ENCODE measurements at places on chromosomes 16 and 17.

DNA sequence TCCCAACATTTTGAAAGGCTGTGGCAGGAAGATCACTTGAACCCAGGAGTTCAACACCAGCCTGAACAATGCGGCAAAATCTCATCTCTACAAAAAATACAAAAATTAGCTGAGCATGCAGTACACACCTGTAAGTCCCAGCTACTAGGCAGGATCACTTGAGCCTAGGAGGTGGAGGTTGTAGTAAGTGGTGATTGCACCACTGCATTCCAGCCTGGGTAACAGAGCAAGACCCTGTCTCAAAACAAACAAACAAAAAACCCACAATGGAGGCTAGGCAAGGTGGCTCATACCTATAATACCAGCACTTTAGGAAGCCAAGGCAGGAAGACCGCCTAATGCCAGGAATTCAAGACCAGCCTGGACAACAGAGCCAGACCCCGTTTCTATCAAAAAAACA lies 12.0 kb downstream of the APPBP2 start:
- no peak for DNase-seq

DNA sequence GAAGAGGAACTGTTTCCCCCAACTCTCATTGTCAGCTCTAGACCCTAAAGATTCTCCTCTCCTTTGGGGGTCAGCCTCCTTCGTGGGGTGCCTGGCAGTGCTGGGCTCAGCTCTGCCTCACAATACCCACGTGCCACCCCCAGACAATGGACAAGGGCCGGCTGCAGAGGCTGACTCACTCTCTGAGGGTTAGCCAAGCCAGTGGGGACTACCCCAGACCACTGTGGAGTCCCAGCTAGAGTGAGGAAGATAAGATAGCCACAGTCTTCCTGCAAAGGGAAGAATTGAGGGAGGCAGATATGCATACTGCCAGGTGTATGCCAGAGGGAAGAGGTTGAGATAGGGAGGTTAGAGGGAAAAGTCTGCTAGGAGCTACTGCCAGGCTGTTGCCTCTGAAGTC lies 13.5 kb upstream of the MTMR4 start:
- no peak for DNase-seq

- DNase-seq = no peak
These were observed 339.1 kb upstream of the RBFOX1 start for GRCh38 chr16:6993544-6993943.

GRCh38 chr17:41734139-41734948 lies at the start of gene HAP1:
HAP1 (minus strand) TSS chr17:41734643; CDS start chr17:41734634, 9 bp downstream.
- DNase-seq = no peak

DNA sequence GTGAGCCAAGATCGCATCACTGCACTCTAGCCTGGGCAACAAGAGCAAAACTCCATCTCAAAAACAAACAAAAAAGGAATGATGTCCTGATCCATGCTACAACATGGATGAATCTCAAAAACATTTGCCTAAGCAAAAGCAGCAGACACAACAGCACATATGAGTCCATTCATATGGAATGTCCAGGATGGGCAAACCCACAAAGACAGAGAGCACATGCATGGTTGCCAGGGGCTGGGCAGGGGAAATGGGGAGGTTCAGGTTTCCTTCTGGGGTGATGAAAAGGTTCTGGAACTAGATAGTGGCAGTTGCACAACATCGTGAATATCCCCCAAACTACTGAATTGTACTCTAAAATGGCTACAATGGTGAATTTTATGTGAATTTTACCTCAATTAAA lies 35.3 kb upstream of the RAI1 start:
- no peak for DNase-seq

DNA sequence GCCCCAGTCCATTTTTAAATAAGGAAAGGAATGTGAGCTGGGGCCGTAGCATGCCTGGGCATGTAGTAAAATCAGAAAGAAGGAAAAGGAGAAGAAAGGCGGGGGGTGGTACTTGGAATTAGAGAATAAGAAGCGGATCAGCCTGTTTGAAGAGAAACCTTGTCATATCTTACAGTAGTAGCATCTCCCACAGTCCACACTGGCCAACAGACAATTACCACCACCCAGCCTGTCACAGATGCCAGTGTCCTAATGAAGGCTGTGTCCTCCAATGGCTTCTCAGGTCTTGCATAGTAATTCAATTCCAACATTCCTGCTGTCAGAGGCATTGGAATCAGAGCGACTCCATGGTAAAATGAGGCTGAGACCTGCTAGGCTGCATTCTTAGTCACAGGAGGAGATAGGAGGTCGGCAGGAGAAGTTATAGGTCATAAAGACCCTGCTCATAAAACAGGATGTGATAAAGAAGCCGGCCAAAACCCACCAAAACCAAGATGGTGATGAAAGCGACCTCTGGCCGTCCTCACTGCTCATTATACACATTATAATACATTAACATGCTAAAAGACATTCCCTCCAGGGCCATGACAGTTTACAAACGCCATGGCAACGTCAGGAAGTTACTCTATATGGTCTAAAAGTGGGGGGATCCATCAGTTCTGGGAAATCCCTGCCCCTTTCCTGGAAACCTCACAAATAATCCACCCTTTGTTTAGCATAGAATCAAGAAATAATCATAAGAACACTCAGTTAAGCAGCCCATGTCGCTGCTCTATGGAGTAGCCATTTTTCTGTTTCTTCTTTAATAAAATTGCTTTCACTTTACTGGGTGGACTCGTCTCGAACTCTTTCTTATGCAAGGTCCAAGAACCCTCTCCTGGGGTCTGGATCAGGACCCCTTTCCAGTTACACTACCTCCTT lies 9.6 kb upstream of the AKAP10 start:
- no peak for DNase-seq

- DNase-seq = no peak
These were observed 16.8 kb upstream of the CCDC182 start for GRCh38 chr17:57761887-57762286.

DNA sequence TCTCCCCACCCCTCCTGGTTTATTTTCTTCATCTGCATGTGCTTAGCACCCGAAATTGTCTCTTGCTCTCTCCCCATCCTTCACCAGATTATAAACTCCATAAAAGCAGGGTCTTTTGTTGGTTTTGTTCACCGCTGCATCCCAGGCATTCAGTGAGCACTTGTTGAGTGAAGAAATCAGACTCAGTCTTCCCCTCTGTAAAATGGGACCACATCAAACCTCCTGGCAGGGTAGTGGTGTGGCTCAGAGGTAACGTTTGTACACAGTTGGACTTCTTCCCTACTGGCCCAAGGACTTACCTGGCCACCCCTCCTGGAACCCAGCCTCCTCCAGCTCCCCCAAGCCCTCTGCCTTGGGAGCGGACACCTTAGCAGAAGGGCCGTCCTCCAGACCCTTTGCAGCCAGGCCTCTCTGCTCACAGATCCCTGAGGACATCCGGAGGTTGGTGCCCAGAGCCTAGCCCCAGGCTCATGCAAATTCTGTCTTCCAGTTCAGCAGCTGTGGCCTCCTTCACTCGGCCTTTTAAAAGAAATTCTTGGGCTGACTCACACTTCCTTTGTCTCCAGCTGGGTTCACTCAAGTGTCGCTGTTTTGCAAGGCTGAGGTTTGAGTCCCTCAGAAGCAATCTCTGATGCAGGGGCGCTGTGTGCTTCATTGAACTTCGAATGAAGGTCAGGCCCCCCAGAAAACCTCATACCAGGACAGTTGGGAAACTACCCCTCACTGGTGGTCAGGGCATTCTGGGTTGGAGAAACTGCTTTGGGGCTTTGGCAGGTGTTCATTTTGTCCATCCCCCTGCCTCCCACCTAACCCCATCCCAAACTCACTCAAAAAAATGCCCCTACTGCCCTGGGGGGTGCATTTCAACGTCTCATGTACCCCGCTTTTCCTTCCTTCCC lies 16.8 kb upstream of the RMI2 start:
- DNase-seq = peak; percentile 95

DNA sequence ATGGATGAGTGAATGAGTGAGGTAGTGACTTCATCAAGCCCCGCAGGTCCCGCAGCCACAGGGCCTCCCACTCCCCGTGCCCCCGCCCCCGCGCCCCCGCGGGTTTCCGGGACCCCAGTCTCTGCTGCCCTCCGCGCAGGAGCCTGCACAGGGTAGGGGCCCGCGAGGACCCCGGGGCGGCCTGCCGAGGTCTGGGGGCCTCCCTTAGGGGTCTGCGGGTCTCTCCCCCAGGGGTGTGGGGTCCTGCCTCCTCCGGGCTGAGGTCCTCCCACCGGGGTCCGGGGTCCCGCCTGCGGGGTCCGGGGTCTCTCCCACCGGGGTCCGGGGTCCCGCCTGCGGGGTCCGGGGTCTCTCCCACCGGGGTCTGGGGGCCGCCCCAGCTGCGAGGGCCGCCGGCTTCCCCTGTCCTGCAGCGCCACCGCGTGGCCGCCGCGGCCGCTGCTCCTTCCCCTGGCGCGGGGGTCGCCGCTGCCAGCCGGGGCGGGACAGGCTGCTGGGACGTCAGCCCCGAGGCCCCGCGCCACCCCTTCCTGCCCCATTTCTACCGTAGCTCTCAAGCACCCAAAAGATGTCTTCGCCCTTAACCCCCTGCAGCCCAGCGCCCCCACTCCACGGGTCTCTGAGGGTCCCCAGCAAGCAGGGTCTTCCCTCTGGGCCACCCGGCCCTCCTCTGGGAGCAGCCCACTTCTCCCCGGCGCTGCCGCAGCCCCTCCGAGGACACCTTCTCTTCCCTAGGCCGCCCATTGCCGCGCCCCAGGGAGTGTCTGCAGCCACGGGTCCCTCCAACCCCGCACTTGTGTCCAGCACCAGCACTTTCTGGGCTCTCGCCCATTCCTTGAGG lies 10.4 kb upstream of the CHMP6 start:
- no peak for DNase-seq

DNA sequence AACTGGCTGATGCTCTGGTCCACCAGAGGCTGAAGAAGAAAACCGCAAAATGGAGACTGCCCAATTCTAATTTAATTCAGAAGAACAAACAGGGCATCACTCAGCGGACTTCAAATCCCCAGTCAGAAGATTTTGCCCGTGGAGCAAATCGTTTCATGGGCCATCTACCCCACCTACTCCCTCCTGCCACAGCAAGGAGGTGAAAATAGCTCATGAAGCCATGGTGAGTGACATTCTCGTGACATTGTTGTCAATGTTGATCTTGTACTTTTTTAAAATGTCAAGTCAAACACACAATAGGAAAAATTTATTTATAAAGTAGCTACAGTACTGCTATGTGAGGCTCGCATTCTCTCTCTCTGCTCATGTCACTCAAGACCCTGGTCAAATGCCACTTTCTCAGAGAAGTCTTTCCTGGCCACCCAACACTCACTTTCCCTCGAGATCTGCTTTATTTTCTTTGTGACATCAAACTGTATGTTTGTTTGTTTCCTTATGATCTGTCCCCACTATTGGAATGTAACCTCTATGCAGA lies 31.3 kb upstream of the SOX9 start:
- DNase-seq = no peak

DNA sequence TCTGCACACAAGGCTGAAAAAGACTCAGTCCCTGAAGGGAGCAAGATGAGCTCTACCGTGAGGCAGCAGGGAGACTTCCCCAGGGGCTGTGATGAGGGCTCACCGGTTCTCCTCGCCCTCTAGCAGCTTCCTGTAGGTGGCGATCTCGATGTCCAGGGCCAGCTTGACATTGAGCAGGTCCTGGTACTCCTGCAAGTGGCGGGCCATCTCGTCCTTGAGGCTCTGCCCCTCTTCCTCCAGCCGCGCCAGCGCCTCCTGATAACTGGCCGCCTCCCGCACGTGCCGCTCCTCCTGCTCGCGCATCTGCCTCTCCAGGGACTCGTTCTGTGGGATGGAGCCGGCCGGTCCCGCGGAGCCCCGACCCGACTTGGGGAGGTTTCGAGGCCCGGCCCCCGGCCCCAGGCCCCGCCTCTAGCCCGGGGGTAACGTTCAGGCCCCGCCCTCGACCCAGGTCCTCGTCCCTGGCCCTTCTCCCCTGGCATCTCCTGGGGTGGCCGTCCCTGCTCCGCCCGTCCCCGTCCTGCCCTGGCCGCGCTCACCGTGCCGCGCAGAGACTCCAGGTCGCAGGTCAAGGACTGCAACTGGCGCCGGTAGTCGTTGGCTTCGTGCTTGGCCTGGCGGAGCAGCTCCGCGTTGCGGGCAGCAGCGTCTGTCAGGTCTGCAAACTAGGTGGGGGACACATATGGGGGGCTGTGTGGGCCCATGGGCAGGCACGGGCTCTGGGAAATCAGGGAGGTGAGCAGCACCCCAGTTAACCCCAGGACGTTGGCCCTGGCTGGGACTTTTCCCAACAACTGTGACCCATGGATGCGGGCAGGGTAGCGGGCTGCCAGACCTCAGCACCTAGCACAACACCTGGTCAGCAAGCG lies 3.9 kb downstream of the GFAP start:
- peak; percentile 51 for DNase-seq

DNA sequence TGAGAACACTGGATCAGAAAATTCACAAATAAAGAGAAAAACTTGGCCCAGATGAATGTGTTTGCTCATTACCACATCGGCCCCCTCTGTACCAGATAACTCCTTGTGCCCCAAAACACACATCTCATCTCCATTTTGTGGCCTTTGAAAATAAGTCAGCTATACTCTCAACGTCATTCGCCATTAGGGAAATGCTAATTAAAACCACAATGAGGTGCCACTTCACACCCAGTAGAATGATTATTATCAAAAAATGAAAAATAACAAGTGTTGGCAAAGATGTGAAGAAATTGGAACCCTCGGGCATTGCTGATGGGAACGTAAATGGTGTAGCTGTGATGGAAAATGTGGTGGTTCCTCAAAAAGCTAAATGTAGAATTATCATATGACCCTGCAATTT lies 34.6 kb upstream of the AKTIP start:
- no peak for DNase-seq

DNA sequence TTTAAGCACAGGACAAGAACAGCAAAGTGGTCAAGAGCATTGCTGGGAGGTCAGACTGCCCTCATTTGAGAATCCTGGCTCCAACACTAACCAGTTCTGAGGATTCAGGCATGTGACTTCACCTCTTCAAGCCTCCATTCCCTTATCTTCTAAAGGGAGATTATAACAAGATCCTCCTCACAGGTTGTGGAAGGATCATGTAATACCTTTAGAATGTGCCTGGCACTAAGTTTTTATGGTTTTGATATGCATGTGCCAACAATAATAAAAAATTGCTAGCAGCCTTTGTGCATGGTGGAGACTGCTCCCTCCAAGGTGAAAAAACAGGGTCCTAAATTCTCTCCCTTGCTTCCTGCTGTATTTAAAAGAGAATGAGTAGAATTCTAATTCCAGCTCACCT lies 36.0 kb upstream of the ADAMTS18 start:
- no peak for DNase-seq

GRCh38 chr16:15435216-15435864 lies 952 bp downstream of the BMERB1 start:
- DNase-seq = no peak

GRCh38 chr16:58062821-58063220 lies 37.3 kb downstream of the MMP15 start:
- no peak for DNase-seq
